Nephron progenitor cell (in vitro differentiated cells): ENCODE measurements at places on chromosomes 11 and 22.

- DNase-seq = no peak
Measured at GRCh38 chr22:48146426-48146825, 1384.0 kb downstream of the TBC1D22A start.

DNA sequence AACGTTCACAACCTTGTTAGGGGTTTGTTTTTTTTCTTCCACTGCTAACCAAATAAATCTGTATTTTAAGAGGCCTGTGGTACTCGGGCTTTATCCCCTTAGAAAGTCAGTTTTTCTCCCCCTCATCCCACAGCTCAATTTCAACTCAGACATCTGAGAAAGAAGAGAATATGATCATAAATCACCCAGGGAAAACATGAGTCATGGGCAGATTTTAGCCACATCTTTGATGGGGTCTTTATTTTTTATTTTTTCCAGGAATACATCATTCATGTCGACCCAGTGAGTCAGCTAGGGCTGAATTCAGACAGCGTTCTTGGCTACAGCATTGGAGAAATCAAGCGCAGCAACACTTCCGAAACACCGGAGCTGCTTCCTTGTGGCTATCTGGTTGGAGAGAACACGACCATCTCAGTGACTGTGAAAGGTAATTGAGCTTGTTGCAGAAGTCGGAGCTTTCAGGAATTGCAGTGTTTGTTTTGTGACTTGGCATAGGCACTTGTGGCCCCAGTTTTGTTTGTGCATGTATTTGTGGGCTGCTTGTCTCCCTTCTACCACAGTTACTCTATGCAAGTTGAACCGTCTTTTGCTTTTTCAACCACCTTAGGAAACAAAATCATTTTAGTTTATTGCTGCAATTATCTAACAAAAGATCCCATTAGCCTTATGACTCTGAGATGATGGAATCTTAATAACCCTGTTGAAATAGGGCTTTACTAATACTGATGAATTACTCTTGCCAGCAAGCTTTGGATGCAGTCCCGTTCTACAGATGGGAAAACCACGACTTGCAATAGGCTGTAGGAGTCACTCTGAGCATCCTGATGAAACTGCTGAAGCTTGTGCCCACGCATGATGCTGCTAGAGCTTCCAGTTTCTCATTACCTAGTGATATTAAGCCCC is 62.7 kb downstream of the DBX1 start:
- no peak for DNase-seq

- DNase-seq = no peak
Measured at GRCh38 chr11:115500547-115501501, 3.4 kb downstream of the CADM1 start.

- no peak for DNase-seq
Measured at GRCh38 chr11:103812680-103813079, 223.8 kb upstream of the DDI1 start.

GRCh38 chr11:121482231-121483129 is 29.7 kb upstream of the SORL1-AS1 start:
- DNase-seq = no peak

DNA sequence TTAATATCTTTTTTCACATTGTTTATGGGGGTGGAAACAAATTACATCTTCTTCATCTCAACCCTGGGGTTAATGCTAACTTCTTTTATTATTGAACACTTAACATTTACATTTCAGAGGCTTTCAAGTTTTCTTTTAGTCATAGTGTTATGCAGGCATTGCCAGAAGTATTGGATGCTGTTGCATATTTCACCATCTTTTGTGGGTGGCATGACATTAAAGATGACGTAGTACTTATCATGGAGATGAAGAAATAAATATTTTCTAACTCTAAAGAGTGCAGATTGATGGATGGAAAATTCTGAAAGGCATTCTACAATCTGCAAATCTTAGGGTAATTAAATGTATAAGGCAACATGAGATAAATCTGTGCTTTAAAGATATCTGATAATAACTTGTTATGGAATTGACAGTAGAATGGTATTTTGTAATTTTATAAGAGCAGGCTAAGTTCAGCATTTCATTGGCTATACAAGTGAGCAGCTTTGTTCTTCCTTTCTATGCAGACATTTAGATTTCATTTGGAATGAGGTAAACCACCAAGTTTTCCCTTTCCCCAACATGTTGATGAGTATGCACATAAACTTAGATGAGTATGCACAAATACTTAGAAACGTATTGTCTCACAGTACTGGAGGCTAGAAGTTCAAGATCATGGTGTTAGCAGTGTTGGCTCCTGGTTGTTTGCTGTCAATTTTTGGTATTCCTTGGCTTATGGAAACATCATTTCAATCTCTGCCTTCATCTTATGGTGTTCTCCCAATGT is 924.4 kb downstream of the METTL15 start:
- DNase-seq = no peak
